ENCODE measurements at places on chromosomes 11 and 22.

GRCh38 chr22:27984001-27984695 is 65.1 kb upstream of the PITPNB start:
- DNase-seq, result no peak

DNA sequence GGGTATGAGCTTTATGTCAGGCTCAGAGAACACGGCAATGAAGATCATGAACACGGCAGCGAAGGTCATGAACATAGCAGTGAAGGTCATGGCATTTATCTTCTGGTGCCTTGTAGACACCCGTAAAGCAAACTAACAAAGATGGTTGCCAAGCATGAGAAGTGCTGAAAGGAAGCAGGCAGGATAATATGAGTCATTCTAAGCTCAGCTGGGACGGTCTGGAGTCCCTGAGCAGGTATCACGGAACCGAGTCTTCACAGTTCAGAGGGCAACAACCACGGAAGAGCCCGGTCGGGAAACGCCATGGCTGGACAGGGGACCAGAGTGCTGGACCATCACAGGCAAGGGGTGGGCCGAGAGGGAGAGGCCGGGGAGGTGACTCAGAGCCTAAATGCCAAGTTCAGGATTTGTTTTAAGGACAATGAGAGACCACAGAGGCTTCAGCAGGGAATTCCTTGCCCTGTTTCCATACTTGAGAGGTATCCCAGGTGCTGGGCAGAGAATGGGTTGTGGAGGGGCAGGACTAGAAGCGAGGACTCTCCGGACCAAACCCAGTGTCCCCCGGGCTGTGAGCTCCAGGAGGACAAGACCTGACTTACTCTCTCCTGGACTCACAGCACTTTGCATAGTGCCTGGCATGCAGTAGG is 13.1 kb upstream of the MS4A10 start:
- DNase-seq, result no peak

- DNase-seq, result no peak
These were observed 38.2 kb downstream of the SERPIND1 start for GRCh38 chr22:20811971-20812660.

GRCh38 chr22:35966314-35967045 is 62.1 kb downstream of the RBFOX2 start:
- no peak for DNase-seq

- no peak for DNase-seq
These were observed at the start of gene FREY1 for GRCh38 chr11:45906965-45907611. Gene FREY1, minus strand, starts transcription at chr11:45907271. Its CDS starts 26 bp downstream, at chr11:45907245.

GRCh38 chr11:70590356-70590991 is 192.1 kb downstream of the CTTN start:
- DNase-seq, result no peak

GRCh38 chr11:10920205-10920604 is 62.4 kb upstream of the ZBED5 start:
- DNase-seq, result no peak

DNA sequence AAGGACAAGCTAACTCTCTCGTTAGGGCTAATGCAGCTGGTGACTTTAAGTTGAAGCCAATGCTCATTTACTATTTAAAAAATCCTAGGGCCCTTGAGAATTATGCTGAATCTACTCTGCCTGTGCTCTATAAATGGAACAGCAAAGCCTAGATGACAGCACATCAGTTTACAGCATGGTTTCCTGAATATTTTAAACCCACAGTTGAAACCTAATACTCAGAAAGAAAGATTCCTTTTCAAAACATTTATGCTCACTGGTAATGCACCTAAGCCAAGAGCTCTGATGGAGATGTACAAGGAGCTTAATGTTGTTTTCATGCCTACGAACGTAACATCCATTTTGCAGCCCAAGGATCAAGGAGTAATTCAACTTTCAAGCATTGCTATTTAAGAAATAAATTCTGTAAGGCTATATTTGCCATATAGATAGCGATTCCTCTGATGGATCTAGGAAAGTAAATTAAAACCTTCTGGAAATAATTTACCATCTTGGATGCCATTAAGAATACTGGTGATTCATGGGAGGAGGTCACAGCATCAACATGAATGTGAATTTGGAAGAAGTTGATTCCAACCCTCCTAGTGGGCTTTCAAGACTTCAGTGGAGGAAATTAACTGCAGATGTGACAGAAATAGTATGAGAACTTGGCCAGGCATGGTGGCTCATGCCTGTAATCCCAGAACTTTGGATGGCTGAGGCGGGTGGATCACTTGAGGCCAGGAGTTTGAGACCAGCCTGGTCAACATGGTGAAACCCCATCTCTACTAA is 14.5 kb downstream of the XNDC1N start:
- no peak for DNase-seq

DNA sequence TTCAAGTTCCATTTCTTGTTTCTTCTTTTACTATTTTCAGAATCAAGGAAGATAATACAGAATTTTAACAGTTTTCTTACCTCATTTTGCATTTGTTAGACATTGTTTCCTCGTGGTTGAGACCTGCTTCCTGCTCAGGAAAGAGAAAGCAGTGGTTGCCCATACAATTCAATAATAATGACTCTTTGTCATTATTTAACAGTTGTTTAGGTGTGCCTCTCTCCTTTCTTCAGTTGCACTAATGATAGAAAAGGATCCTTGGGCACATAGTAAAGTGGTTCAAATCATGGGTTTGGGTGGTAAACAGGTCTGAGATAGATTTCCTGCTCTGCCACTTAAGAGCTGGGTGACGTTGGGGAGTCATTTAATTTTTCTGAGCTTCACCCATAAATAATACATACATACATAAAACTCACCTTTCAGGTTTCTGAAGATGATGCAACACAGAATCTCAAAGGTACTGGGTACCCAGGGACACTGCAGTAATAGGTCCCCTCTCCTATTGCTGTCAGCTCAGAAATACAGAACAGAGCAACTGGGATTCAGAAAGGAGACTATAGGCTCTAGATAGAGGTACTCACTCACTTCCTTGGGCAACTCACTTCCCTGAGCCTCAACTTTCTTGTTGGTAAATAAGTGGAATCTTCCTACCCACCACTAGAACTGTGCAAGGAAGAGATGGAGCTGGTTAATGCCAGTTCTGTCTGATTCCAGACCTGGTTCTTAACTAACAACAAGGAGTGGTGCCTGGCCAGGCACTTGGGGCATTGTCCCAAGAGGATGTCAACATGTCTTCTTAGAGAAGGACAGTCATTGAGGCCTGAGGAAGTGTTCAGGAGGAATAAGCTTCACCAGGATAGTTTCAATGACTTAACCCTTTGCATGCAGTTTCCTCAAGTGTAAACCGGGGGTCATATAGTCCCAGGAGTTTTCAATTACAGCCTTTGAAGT is 34.9 kb downstream of the CD44 start:
- DNase-seq, result no peak

GRCh38 chr11:86558841-86559240 is 113.6 kb downstream of the ME3 start:
- no peak for DNase-seq

DNA sequence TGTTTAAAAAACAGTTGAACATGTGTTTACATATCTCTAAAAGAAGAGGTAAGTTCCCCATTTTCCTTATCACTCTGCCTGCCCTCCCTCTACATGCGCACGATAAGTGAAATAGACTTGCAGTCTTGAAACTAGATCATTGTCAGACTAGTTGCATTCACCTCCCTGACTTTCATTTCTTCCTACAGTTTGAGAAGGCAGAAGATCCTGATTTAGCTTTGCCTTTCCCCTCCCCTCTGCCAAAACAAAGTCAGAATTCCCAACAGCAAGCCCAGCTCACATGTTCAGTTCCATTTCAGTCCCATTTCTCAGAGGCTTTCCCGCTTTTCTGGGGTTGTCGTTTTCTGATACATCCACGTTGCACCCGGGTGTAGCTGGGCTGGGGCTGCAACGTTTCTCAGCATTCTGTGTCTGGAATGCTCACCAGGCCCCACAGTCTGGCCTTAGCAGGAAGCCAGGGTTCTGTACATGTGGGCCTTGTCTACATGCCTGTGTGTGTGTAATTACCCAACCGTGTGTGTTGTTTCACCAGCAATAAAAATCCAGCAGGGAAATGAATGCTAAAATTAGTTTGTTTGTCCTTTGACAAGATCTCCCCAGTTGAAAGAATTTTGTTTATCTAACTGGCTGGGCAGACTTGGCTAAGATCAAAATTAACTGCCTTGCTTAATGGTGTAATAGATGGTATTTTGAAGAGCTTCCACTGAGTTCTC is 179.2 kb downstream of the DBX1 start:
- DNase-seq, result no peak

GRCh38 chr11:7498193-7498592 is 12.9 kb downstream of the OLFML1 start:
- no peak for DNase-seq

- DNase-seq, result no peak
These were observed 31.0 kb upstream of the HMOX1 start for GRCh38 chr22:35349704-35350538.

DNA sequence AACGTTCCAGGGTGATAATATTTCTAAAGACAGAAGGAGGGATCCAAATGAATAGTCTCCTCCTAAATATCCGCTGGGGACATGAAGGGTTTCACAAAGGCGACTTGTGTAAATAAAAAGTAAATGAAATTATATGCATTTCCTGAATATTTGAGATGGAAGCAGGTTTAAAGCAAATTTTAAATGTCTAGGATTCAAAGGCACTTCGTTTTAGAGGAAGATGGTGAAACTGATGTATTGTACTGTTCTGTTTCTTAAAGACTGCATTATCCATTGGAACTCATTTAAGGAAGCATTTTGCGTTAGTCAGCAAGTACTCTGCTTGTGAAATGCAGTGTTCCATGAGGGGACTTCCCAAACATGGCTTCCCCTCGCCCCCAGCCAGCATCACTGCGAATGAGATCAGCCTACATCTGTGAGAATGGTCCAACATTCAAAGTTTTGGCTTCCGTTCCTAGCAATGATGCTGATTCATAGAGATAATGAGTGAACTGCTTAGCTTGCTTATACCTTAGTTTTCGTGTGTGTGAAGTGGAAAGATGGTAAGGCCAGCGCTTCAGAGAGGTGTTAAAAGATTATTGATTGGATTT is 1.5 kb downstream of the RAB39A start:
- DNase-seq, result no peak

DNA sequence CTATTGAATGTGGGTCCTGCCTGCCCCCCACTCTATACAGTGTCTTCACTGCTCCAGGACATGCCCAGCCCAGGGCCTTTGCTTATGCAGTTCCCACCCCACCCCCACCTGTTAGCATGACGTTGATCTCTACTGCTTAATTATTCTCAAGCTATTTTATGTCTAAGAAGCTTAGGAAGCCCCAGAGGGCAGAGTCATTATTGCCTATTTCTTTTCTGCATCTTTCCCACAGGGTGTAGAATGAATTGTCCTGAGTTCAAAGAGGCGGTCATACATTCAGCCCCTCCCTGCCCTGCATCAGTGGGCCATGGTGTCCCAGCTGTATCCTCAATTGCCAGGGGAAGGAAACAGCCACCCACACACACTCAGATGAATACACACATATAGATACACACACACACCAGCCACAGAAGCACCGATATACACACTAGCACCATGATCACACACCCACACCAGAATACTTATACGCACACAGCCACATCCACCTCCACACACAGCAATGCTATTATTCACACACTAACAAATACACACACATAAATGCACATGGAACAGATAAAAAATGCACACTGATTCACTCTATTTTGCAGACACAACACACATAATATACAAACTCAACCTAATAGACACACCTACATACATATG is 1.5 kb downstream of the PDE2A start:
- DNase-seq, result no peak

DNA sequence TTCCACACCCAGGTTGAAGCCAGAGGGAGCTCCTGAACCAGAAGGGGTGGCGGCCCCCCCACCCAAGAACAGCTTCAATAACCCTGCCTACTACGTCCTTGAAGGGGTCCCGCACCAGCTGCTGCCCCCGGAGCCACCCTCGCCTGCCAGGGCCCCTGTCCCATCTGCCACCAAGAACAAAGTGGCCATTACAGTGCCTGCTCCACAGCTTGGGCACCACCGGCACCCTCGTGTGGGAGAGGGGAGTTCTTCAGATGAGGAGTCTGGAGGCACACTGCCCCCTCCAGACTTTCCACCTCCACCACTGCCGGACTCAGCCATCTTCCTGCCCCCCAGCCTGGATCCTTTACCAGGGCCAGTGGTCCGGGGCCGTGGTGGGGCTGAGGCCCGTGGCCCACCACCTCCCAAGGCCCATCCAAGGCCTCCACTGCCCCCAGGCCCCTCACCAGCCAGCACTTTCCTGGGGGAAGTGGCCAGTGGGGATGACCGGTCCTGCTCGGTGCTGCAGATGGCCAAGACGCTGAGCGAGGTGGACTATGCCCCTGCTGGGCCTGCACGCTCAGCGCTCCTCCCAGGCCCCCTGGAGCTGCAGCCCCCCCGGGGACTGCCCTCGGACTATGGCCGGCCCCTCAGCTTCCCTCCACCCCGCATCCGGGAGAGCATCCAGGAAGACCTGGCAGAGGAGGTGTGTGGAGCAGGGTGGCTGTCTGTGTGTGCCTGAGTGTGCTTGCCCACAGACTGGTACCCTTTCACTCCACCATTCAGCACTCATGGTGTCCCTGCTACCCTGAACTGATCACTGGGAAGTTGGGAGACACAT is 6.7 kb downstream of the PHOX2A start:
- no peak for DNase-seq

GRCh38 chr11:118845369-118845768 is 38.3 kb upstream of the CXCR5 start:
- no peak for DNase-seq

- no peak for DNase-seq
These were observed 253.3 kb downstream of the BUD13 start for GRCh38 chr11:116519499-116519898.

GRCh38 chr11:133516845-133517244 is 15.5 kb downstream of the OPCML start:
- DNase-seq, result no peak

GRCh38 chr22:19592464-19592863 is 68.3 kb upstream of the CLDN5 start:
- DNase-seq, result no peak

DNA sequence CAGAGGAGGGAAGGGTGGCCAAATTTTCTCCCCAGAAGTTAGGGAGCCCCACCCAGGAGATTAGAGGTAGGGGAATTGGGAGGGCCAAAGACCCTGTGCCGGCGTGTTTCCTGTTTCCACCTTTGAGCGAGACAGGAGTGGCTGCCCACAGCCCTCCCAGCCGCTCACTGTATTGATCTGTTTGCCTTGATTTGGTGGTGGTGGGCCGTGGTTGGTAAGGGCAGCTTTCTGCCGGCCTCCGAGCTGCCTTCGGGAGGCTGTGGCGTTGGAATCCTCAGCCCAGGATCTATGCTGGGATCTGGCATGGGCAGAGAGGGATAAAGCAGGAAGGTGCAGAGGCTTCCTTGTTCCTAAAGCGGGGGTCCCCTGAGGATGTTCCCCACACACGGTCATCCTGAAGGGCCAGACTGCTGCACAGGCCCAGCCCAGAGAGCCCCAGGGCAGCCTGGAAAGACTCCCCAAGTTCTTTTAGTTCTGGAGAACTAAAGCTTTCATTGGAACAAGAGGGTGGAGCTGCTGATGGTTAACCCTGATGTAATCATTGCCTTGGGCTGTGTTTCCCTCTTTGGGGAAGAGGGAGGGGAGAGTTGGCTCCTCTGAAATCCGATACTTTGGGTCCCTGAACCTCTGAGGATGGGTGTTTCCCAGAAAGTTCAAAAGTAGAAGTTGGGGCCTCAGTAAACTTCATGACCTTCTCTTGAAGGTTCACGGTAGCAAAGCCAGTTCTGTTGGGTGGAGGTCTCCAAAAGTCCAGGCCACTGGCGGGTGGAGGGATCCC is 7.2 kb downstream of the FAM83F start:
- DNase-seq, result no peak

- DNase-seq, result no peak
These were observed 6.4 kb upstream of the AIFM3 start for GRCh38 chr22:20960609-20961008.

All from stimulated activated CD4-positive, alpha-beta T cell treated with anti-CD3 and anti-CD28 coated beads, TNF-alpha, amount 100 ng/mL, for 4 hours (primary cell).